Cerebellum (tissue), 4 donors: ENCODE measurements at places on chromosomes 16 and 17.

DNA sequence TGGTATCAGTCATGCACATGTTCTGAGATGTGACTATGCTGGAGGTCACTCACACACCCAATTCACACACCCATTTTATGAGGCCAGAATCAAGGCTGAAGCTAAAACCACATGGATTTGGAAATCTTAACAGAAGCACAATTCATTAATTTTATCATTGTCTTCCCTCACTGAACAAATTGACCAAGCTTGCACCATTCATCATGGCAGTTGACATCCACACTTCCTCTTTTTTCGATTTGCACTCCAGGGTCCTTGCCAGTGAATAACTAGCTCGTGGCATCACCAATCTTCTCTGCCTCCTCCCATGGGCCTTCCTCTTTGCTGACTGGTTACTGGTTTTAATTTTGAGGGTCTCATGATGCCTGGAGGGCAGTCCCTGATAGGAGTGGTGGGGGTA lies 123.0 kb upstream of the ASIC2 start:
- no peak for DNase-seq

DNA sequence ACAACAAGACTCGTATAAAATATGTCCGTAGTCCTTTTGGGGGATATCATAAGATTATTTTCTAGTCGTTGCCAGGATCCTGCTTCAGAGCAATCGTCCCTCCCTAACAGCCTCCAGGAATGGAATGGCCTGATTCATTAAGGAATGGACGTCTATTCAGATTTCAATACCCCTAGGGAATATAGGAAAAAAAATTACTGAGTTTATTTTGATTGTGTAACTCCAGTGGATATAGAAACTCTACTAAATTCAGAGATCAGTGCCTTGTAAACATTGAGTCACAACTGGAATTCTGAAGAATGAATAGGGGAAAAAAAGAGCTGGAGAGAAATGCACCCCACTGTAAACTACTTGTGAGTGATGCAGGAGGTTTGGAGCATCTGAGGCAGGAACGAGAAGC lies 1171.5 kb upstream of the GOT2 start:
- no peak for DNase-seq

DNA sequence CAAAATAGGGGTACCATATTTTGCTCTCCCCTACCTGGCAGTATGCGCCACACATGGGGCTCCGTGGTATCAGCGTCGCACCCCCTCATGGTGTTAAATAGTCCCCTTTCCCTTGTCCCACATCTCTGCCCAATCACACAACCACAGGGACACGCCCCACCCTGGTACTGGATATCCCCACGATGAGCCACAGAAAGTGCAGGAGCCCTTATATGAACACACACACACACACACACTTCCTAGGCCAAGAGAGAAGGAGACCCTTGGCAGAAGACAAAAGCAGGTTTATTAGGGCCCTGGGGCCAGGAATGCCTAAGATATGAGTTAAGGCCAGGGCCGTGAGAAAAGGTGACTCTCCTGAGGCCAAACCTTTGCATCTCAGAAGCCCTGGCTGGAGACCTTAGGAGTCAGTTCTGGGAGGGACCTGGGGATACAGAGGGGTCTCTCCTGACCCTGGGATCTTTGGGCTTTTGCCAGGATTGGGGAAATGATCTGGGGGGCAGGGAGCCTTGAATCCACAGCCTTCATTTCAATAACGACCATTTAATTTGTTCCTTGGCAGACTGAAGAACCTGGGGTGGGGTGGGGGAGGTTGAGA lies 11.6 kb downstream of the COPZ2 start:
- no peak for DNase-seq

DNA sequence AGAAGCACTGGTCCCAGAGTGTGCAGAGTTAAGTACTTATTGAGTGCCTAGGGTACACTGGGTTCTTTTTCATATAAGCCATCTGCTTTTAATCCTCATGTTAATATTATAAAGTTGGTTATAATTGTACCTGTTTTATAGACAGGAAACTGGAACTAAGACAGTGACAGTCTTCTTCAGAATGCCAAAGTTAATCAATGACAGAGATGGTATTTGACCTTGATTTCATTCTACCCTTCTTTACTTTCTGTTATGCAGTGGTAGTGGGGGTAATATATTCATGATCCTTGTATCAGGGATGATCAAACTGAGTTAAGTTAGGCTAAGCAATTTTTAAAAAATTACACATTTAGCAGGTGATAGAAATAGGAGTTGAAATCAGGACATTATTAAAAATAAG lies 108.6 kb upstream of the GOT2 start:
- no peak for DNase-seq

- DNase-seq, result no peak
Observed at GRCh38 chr16:133716-134115, 4.8 kb downstream of the NPRL3 start.

GRCh38 chr16:48442379-48442778 lies 57.2 kb upstream of the SIAH1 start:
- DNase-seq, result no peak

GRCh38 chr17:1878419-1879121 lies 48.8 kb downstream of the RPA1 start:
- no peak for DNase-seq
